Left ventricle myocardium superior (tissue), 1 donor: ENCODE measurements at places on chromosomes 2 and 18.

DNA sequence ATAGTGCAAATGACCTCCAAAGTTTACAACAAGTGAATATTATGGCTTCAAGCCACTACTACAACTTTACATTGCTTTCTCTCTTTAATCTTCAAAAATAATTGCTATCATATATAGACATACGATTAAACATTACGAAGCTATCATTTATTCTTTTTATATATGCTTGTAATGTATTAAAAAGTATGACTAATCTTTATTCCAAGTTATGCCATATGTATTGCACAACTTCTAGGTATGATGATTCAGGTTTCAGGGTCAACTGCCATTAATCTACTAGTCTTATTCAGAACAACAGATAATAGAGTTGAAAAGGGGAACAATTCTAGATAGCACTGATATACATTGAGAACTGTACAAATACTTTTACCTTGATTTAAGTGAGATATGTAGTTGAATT is 506.2 kb upstream of the TMEFF2 start:
- no peak for DNase-seq

GRCh38 chr2:168293766-168294165 is 46.4 kb upstream of the STK39 start:
- DNase-seq = no peak

GRCh38 chr2:223598994-223599639 is 3.0 kb downstream of the SCG2 start:
- DNase-seq = no peak

- DNase-seq = peak; percentile 62
Observed at GRCh38 chr18:48136051-48136826, 205.8 kb upstream of the SMAD2 start.
